ENCODE measurements at places on chromosomes 3 and 15.

GRCh38 chr3:40020689-40021088 is 211.3 kb downstream of the MYRIP start:
- DNase-seq: no peak

DNA sequence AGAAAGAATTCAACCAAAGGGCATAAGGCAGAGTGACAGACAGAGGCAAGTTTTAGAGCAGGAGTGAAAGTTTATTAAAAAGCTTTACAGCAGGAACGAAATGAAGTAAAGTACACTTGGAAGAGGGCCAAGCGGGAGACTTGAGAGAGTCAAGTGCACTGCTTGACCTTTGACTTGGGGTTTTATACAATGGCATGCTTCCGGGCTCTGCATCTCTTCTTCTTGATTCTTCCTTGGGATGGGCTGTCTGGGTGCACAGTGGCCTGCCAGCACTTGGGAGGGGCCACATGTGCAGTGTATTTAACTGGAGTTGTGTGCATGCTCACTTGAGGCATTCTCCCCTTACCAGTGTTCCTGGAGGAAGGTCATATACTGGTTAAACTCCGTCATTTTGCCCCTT is 30.4 kb upstream of the KLHL25 start:
- DNase-seq: no peak

GRCh38 chr3:59482684-59483083 is 432.9 kb upstream of the CFAP20DC start:
- no peak for DNase-seq

DNA sequence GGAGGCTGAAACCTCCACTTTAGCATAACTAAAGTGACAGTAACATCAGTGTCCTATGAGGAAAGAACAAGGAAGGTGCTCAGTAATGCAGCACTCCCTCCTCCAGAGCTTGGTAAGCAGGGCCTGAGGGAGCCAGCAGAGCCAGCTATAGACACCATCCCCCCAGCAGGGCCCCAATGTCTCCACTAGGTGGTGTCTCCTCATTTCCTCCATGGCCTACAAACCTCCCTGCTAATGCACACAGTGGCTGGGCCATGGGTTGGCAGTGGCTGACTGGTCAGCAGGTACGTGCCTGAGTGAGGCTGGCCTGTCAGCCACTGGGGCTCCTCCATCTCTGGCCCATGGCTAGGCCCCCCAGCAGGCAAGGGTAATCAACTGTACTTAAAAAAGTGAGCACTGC is 13.6 kb downstream of the MRPS25 start:
- no peak for DNase-seq

Measured in hippocampal formation (tissue), 2 donors.